ENCODE measurements at places on chromosomes 1 and 21.

GRCh38 chr1:54857746-54858561, 29.0 kb downstream of the DHCR24 start:
- no peak for DNase-seq

- no peak for DNase-seq
Observed at GRCh38 chr1:166390366-166391033, 223.7 kb upstream of the FAM78B start.

- no peak for DNase-seq
Observed at GRCh38 chr1:219783605-219784235, 144.6 kb downstream of the SLC30A10 start.

DNA sequence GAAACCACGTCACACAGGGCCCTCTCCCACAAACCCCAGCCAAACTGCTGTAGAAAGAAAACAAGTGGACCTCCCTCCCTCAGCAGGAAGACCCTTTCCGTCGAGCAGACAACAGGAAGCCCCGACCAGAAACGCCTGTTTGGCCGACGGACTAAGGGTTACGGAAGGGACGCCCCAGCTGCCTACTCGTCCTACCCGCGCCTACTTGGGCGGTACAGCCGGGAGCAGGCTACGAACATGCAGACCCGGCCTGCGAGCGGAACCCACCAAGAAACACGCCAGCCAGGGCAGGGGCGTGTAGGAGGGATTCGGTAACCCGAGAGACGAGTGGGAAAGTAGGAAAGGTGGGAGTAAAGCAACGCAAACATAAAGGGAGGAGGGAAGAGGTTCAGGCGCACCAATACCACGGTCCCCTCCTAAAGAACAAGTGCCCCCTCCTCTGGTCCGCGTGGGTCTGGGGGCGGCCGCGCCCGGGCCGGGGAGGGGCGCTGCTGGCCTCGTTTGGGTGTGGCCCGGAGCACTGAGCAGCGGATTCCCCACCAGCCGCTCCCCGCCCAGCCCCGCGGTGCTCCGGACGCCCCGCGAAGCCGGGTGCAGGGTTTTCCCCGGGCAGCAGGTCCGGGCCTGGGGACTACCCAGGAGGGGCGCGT, 450 bp downstream of the S100A10 start:
- no peak for DNase-seq

GRCh38 chr1:208880433-208881100, 636.4 kb upstream of the PLXNA2 start:
- no peak for DNase-seq

DNA sequence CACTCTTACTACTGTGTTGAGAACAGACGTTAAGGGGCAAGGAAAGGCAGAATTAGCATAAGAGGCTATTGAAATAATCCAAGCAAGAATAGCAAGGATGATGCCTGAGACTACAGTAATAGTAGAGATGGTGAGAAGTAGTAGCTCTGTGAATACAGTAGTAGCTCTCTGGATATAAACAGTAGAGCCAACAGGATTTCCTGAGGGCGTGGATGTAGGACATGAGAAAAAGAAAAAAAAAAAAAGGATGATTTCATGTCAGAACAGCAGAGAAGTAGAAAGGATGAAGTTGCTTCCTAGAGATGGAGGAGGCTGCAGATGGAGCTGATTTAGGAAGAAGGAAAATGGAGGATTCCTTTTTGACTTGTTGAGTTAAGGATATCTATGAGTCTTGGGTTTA, 112.3 kb downstream of the OMA1 start:
- no peak for DNase-seq

- DNase-seq, result no peak
Observed at GRCh38 chr1:7106442-7107108, 321.3 kb downstream of the CAMTA1 start.

DNA sequence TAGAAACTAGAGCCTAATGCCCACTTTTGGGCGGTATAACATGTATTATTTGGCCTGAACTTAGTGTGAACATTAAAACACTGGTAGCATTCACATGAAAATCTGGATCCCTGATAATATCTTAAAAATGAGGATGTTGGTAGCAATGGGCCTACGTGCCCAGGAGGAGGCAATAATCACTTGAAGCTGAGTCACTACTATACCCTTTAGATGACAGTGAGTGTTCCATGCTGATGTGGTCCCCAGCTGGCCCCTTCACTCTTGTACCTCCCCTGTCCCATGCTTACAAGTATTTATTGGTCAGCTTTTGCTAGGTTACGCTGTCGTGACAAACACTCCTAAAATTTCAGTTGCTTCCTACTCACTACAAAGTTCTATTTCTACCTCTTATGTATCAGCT, 23.0 kb upstream of the POU2F1 start:
- no peak for DNase-seq

DNA sequence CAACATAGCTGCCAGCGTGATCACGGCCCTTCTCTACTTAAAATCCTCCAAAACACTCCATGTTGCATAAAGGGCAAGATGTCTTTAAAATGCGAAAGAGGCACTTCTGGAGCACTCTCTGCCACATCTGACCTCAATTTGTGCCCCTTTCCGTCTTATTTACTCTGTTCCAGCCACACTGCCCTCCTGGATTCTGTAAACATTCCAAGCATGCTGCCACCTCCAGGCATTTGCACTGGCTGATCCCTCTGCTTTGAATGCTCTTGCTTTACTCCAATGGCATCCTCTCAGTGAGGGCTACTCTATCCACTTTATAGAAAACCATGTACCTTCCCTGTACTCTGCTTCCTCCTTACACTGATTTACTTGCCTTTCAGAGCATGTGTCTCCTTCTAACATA, 5.3 kb upstream of the RGS7 start:
- no peak for DNase-seq

GRCh38 chr1:168799927-168800605, 71.1 kb upstream of the DPT start:
- no peak for DNase-seq

DNA sequence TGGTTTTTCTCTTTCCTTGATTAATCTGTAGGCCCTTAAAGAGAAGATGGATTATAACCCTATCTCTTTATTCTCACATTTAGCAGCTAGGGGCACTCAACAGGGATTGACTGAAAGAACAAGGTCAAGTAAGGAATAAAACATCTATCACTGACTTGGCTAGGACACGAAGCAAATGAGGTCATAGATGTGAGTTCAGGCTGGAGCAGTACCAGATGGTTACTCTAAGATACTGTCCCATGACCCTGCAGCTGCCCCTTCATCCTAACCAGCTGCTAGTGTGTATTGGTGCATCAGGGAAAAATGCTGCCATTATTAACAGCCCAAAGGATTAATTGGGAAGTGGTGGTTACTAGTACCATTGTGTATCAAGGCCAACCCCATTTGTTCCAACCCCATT, 221.9 kb downstream of the CTH start:
- DNase-seq, result no peak
